Fibroblast of upper back skin (primary cell): ENCODE measurements at places on chromosomes 16 and 17.

DNA sequence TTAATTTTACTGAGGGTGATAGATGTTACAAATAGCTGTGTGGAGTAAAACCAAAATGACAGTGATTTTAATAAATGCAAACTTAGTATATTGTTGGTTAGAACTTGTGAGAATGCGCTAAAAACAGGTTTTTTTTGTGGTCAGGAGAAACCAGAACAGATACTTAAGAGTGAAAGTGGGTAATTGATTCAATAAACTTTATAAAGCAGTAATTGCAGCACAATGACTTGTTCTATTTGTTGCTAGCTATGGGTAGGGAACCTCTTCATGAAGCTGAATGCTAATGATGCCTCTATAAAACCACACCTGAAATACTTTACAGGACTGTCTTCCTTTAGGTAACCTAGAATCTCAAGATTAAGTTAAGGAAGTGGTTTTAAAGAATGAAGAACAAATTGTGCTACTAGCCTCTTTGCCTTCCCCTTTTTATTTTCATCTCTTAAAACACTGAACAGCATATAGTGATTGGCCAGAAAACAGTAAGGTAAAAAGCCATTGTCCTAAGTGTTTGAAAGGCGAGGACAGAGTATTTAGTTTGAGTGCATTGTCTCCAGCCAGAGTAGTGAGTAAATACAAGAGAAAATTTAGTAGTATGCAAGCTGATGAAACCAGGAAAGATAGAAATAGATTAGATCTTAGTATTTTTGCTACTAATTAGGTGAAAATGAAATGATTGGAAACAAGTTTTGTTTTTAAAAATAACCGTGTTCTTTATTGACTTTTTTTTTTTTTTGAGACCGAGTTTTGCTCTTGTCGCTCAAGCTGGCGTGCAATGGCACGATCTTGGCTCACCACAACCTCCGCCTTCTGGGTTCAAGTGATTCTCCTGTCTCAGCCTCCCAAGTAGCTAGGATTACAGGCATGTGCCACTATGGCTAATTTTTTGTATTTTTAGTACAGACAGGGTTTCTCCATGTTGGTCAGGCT is 6.0 kb downstream of the GGNBP2 start:
- no peak for DNase-seq

DNA sequence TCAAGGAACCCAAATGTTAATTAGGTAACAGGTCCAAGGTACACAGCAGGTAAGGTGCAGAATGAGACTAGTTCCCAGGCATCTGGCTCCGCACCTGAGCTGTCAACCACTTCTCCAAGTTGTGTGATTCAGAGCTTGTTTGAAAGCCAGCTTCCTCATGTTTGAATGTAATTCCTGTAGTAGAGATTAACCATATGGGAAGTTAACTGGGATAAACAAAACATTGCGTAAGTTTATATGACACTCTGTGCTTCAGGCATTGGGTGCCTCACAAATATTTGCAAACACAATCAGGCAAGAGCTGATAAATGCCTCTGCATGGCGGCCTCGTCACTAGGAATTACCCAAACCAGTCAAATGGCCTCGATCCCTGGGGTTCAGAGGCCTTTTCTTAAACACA is 27.9 kb upstream of the CPHXL start:
- DNase-seq = no peak

DNA sequence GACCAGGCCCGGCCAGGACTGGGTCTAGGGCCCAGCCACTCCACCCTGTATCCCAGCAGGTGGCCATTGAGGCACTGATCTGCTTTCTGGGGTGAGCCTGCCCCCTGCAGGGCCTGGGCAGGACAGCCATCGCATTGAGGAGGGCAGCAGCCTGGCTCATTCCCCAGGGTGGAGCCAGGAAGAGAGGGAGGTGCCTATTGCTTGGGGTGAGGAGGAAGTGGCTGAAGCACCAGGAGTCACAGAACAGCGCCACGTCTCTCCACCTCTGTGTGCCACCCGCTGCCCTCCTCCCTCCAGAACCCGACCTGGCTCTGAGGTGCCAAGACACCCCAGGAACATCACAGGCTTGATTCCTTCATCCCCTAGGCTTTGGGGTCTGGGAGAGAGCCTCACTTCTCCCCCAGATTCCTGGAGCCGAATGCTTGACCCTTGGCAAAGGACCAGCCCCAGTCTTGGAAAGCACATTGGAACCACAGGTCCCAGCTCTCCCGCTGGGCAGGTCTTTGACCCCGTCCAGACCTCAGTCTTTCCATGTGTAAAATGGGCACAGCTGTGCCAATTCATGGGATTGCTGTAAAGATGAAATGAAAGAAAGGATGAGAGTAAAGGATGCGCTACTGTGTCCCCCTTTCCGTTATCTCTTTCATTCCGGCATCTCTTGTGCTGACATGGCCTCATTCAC is 7.2 kb upstream of the KRT36 start:
- DNase-seq = peak; percentile 78

GRCh38 chr17:44766409-44767038 is 7.7 kb downstream of the ADAM11 start:
- DNase-seq = no peak

GRCh38 chr17:44971776-44972483 is 3.8 kb upstream of the C1QL1 start:
- DNase-seq = peak; percentile 31

DNA sequence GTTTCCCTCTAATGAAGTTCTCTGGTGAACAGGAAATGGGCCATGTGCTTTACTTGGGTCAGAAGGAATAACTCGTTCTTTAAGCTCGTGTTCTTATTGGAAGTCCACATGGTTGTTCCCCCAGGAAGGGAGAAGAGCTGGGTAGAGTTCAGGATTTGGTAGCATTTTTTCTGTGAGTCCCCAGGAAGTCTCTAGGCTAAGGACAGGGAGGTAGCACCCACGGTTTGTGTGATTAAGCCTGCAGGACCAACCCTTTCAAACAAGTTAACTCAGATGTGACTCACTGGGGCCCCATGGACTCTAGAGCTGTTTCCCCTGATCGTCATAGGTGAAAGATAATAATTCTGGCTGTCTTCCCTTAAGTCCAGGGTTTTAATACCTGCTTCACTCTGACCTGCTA is 16.4 kb downstream of the SAP30BP start:
- peak; percentile 42 for DNase-seq

GRCh38 chr16:87978127-87978526 is 26.9 kb downstream of the BANP start:
- no peak for DNase-seq

GRCh38 chr17:63436523-63437110 is 9.5 kb downstream of the CYB561 start:
- no peak for DNase-seq

DNA sequence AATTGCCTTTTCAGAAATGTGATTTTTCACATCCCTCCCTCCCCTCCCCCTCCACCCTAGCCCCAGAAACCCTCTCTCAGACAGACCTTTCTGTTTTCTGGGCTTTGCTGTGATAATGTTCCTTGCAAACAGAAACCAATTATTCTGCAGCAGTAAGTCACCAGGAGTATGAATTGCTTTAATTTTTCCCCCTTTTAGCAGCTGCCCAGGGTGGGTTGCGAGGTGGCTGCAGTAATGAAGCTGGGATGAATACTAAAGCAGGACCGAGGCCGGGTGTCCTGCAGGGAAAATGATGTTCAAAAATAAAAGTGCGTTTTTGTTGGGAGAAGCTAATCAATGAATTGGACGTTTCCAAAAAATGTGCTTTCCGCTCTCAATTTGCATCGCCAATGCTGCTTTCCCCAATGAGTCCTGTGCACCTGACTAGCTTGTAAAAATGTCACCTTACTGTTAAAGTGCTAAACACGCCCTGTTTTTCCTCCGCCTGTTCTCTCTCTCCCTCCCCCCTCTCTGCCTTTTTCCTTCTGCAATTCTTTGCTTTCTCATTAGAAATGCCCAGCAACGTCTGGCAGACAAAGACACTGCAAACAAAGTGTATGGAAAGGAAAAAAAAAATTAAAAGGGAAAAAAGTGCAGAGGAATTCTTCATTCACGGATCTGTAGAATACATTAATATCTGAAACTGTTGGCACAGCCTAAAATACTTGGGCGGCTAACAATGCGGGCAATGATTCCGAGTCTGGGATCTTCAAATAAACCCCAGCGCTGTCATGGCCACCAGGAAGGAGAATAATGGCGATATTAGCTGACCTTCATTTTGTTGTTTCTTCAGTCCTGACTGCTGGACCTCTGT is 244.1 kb downstream of the STX8 start:
- DNase-seq = no peak

GRCh38 chr17:60107526-60108257 is 29.0 kb upstream of the HEATR6 start:
- DNase-seq = peak; percentile 58

GRCh38 chr17:55110521-55110920 is 142.0 kb downstream of the STXBP4 start:
- no peak for DNase-seq

GRCh38 chr16:75333721-75334163 is 82.3 kb upstream of the BCAR1 start:
- DNase-seq = no peak

GRCh38 chr17:66904760-66905624 is 59.5 kb upstream of the CACNG4 start:
- peak; percentile 38 for DNase-seq
